ENCODE measurements at places on chromosomes 4 and X.

GRCh38 chrX:56343664-56344063 lies 111.5 kb downstream of the KLF8 start:
- no peak for DNase-seq

GRCh38 chrX:10350221-10350620 lies 193.4 kb downstream of the CLCN4 start:
- DNase-seq = no peak

- no peak for DNase-seq
Measured at GRCh38 chrX:7444967-7445366, 297.0 kb upstream of the PUDP start.

GRCh38 chrX:134623293-134624045 lies 34.8 kb downstream of the PLAC1 start:
- DNase-seq = no peak

GRCh38 chr4:24224446-24224845 lies 334.6 kb upstream of the PPARGC1A start:
- no peak for DNase-seq

DNA sequence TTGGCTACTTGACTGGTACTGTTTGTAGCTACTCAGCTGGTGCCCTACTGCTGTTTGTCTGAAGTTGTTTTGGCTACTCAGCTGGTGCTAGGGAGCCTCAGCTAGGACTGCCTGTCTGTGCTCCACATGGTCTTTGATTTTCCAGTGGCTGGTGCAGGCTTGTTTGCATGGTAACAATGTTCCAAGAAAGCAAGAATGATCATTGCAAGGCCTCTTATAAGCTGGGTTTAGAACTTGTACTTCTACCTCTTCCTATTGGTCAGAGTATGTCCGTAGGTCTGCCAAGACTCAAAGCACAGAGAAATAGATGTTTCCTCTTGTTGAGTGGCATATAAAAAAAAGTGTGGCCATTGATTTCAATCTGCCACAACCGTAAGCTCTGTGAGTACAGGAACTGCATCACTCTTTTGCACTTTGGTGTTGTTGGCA lies 17.6 kb downstream of the NFKB1 start:
- no peak for DNase-seq

GRCh38 chrX:31629195-31629594 lies 557.4 kb upstream of the FTHL17 start:
- DNase-seq = no peak

GRCh38 chrX:74249963-74250362 lies 54.0 kb upstream of the ZCCHC13 start:
- no peak for DNase-seq

DNA sequence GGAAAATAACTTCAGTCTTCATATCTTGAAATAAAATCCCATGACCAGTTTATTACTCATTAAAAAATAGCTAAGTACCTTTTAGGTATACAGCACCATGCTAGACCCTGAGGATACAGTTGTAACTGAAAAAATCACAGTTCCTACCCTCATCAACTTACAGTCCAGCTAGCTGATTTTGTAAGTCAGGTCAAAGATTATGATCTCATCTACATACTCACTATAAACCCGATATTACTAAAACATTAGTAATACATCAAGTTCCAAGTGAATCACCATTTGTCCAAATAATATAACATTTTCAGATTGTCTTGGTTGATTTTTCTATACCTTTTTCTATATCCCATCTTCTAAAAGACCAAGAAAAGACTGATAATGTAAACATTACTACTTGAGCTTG lies 333.9 kb downstream of the INPP4B start:
- no peak for DNase-seq

DNA sequence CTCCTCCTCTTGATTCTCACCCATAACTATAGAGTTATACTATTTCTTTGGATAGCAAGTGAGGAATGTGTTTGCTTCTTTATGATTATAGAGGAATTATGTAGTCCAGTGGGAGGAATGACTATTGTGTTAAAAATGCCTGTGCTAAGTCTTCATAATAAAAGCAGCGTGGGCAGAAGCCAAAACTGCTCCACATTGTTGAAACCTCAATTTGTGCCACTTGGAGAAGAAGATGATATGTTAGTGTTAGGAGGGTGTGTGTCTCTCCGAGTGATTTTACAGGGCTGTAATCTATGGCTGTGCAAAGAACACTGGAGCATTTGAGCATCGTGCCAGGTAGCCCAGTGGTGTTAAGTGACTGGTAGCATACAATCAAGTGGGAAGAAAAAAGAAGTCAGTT lies 74.3 kb downstream of the FRAS1 start:
- DNase-seq = no peak

- DNase-seq = no peak
Measured at GRCh38 chr4:146271466-146271865, 57.1 kb downstream of the REELD1 start.

Data from suppressor macrophage treated with lipopolysaccharide for 4 hours (primary cell).